ENCODE measurements at places on chromosomes 2 and 18.

DNA sequence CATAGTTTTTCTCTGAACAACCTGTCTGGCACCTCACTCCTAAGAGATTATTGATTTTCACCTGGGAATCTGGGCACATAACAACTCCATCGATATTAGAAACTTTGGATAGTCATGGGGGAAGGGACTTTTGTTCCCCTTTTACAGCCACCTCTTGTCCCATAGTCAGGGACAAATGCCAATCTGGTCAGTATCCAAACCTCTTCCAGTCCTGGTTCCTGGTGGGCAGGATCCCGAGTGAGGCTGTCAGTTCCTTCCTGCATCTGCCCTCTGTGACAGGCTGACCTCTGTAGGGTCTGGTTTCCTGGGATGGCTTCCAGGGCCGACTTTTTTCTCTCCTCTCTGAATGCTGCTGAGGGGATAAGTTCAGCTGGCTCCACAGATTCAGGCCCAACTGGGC lies 11.0 kb downstream of the KIF5C start:
- DNase-seq = no peak

- no peak for DNase-seq
These were observed 20.6 kb downstream of the TMX3 start for GRCh38 chr18:68694316-68694715.

- DNase-seq = no peak
These were observed 17.3 kb upstream of the FZD5 start for GRCh38 chr2:207787017-207787416.

DNA sequence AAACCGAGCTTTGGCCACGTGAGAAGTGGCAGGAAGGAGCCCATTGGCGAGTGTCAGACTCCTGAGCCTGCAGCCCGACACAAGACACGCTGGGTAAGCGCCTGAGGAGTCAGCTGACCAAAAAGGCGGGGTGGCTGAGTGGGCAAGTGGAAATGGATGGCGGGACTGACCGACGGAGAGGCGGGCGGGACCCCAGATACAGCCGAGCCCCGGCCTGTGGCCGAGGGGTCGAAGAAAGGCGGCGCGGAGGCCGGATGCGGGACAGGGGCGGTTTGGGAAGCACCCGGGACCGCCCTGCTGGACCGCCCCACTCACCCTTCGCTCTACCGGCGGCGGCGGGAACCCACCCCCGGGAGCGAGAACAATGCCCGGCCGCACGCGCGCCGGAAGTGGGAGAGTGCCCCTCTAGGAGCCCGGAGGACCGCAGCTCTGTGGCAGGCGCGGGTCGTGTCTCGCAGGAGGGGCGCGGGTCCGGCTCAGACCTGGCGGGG lies 22.8 kb downstream of the ZSCAN30 start:
- DNase-seq = peak; percentile 20

- DNase-seq = no peak
These were observed 516.7 kb downstream of the ERBB4 start for GRCh38 chr2:212021947-212022346.

GRCh38 chr2:229641676-229642075 lies 72.7 kb downstream of the DNER start:
- no peak for DNase-seq

DNA sequence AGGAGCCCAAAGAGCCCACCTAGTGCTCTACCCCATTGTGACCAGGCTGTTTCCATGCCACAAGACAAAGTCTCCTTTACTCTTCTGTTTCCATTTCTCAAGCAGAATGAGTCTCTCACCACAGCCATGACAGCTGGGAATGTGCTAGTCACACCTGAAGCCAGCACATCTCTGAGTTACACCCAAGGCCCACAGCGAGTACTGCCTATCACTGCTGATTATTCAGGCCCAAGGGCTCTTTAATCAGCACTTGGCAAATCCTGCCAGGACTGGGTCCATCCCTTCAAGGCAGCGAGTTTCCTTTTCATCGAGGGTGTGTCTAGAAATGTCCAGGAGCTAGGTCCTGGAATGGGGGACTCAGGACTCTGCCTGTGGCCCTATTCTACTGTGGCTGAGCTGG lies 14.6 kb upstream of the PPP1R1C start:
- DNase-seq = no peak

- no peak for DNase-seq
These were observed 556.2 kb downstream of the THSD7B start for GRCh38 chr2:137321566-137321965.

DNA sequence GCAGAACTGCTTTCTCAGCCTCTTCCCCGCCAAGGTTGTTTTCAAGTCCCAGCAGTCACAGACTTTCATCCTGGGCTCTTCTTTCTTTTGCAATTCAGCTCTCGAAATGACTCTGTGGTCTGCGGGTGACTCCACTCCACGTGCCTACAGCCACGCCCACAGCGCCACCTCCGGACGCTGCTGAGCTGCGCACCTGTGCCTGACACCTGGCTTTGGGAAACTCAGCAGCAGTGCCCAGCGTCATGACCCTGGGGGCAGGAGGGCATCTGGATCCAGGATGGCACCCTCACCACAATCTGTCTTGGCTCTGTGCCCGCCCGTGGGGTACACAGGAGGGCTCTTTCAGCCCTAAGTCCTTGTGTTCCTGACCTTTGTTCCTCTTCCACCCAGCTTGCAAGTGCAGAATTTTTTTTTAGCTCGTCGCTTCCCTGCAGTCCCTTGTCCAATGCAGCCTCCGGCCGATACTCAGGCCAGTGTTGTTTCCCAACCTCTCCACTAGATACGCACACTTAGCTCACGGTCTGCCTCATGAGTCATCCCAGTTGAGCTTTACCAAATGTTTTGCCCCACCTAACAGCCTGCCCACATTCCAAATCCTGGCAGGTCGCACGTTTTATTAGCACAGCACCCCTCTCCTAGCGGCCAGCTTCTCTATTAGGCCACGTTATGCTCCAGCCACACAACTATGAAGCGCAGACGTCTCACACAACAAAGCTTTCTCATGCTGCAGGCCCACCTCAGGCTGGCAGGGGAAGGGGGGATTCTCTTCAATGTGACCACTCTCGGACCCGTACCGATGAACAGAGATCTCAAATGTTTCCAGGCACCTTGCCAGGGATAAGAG lies 6.5 kb upstream of the CAPN10 start:
- DNase-seq = peak; percentile 53

- DNase-seq = no peak
These were observed 111.5 kb downstream of the CYP26B1 start for GRCh38 chr2:72036173-72036545.

GRCh38 chr2:163119966-163120365 lies 281.4 kb upstream of the KCNH7 start:
- no peak for DNase-seq

- DNase-seq = no peak
These were observed 213.9 kb downstream of the PTH2R start for GRCh38 chr2:208620487-208620978.

DNA sequence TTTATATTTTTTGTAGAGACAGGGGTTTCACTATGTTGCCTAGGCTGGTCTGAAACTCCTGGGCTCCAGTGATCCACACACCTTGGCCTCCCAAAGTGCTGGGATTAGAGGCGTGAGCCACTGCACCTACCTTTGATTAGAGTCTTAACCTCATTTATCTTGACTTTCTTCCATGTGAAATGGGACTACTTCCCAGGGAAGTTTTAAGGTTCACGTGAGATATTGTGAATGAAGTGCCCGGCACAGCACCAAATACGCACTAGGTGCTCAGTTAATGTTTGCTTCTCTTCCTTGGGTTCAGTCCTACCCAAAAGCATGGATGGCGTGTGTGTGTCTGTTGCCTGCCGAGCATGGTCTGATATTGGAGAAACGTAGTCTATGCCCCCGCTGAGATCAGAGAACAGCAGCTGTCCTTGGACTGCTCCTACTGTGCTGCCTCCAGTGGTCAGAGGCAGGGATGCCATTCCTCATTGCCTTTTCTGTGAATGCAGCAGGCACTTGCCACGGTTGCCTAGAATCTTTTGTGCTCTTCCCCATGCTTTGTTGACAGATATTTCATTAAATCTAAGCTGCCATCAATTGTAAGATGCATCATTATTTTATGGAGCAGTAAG lies 12.3 kb upstream of the TFCP2L1 start:
- DNase-seq = no peak

DNA sequence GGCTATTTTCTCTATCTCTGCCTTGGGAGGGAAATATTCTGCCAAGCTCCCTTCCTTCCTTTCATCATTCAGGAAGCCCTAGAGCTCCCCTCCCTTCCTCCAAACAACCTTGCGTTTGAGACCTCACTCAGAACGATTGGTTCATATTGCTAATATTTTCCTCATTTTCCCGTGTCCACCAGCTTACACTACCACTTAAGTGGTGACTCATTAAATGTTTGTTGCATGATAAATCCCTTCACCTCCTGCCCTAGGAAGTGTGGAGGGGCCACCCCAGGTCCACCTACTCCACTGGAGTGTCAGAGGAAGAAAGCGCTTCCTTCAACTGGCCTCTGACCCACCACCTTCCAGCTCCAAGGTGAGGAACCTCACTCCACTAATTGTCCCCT lies 2.3 kb upstream of the LPIN2 start:
- no peak for DNase-seq

- DNase-seq = peak; percentile 5
These were observed 423 bp upstream of the TTC27 start for GRCh38 chr2:32627441-32627813.

DNA sequence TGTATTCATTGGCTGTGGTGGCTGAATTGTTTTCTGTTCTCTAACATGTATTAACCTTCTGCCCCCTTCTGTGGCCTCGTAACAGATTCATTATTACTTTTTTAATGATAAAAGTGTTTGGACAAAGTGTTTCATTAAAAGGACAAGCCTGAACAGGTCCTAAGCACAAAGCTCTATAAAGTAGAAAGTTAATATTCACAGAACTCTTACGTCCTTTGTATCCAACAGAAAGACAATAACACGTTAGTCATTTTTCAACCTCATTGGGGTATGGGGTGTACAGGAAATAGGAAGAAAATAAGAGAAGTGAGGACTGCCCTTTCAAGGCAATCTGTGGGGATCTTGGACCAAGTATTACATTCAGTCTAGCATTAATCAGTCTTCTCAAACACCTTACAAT lies 105.5 kb upstream of the RGPD4 start:
- DNase-seq = no peak

All from stimulated activated CD4-positive, alpha-beta T cell treated with anti-CD3 and anti-CD28 coated beads, Interleukin-1b, Interleukin-23, amount 100 ng/mL, for 24 hours (primary cell).